ENCODE measurements at places on chromosomes 4 and X.

DNA sequence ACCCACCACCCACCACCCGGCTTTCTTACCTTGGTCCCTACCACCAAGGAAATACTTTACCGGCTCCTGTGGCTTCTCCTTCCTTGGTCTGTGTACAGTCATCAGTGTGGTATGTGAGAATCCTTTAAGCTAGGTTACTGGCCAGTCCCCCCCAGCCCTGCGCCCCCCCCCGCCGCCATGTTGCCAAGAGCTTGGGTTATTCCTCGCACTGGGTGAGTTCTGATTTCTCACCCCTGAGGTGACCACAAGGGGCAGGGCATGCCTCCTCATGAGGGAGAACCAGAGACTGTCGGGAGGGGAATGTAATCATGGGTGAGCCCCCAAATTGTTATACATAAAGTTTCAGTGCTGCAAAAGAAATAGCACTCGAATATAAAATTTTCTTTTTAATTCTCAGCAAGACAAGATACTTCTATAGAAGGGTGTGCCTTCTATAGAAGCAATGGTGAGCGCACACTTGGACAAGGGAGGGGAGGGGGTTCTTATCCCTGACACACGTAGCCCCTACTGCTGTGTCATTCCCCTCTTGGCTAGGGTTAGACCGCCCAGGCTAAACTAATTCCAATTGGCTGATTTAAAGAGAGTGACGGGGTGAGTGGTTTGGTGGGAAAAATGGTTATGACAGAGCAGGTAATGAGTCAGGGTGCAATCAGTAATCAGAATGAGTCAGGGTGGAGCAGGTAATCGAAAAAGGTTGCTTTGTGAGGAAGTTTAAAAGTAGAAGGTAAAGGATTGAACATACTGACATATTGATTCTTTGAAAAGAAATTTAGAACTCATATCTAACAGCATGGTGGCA is 133.2 kb downstream of the KDM6A start:
- no peak for DNase-seq

DNA sequence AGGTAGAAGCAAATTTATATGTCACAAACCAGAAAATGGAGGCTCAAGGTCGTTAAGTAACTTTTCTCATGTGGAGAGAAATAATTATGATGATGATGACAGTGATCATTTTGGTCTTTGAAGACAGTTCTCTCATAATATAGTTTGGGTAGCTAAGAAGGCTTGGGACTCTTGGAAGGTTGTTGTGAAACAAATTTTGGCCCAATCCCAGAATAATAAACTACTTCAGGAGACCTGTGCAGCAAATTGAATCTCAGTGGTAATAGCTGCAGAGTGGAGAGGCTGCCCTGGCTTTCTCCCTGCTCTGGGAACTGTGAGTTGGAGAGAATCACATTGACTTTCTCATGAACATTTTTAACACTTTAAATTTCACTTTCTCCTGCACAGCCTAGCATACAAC is 217.2 kb upstream of the BOD1L1 start:
- no peak for DNase-seq

GRCh38 chr4:47771020-47771419 is 66.8 kb downstream of the CORIN start:
- DNase-seq, result no peak

DNA sequence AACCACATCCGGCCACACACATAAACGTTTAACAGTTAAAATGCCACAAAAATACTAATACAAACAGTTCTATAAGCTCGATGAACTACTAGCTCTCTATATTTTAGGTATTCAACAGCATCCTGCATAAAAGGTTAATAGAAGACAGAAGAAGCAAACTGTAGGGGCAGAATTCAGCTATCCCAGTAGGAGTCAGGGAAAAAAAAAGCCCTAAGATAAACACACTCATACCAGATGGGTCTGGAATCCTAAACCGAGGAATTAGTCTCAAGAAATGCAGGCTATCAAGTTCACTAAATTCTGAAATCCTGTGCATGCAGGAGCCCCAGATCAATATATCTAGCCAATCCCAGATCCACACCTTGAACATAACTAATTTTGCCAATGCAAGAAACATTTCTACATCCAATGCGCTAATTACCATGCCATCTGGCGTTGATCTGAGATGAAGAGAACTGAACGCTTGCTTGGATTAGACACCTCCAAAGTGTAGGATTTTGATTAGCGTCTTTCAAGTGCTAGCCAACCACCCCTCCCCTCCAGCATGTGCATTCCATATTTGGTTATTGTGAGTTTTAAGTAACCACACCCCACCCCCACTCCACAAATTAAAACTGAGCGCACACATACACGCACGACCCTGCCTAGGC is 512.2 kb upstream of the INTU start:
- no peak for DNase-seq

- no peak for DNase-seq
Measured at GRCh38 chr4:152528060-152528459, 7.8 kb downstream of the FBXW7 start.
